ENCODE measurements at places on chromosomes 1 and 21.

DNA sequence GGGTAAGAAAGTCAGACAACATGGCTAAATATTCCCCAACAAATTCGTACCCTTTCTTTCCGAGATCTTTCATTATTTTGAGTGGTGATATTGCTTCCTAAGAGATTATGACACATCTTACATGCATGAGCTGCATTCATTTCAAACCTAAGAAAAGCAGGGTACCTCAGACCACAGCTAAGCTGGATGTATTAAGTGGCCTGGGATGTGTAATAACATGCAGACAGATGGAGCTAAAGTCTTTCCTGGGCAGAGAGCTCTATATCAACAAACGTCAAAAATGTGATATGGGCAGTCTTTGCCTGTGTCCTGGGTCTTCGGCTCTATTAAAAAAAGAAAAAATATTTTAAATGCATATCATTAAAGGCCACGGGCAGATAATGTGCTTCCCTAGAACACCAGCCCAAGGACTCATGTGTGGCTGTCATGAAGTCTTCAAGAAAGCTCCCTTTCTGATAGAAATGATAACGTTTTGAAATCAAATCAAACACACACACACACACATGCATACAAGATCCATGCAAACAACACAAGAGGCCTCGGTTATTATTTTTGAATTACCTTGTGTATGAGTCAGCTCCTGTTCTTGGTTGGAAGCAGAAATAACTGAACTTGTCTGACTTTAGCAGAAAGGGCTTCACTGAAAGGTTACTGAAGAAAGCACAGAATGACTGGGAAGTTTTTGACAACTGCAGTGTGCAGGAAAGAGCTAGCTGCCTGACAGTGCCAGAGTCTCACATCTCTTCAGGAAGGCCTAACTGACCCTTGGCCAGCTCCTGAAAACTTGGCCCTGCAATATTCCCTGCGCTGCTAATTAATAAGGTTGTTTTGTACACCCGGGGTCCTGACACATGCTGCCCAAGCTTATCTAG is 231.2 kb downstream of the DSCAM start:
- DNase-seq, result no peak

DNA sequence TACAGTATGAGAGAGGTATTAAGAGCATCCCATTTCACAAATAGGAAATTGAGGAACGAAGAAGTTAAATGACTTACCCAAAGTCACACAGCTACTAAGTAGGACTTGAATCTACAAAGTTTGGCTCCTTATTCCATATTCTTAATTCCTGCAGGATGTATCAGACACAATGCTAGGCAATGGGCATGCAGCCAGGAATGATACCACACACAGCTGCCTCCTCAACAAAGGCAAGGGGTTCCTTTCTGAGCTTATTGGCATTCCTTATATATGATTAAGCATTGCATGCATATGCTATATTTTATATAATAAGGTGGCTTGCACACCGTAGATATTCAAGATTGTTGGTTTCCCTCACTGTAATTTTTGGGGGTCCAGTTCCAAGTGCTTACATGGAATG is 34.2 kb upstream of the JUN start:
- DNase-seq, result no peak

DNA sequence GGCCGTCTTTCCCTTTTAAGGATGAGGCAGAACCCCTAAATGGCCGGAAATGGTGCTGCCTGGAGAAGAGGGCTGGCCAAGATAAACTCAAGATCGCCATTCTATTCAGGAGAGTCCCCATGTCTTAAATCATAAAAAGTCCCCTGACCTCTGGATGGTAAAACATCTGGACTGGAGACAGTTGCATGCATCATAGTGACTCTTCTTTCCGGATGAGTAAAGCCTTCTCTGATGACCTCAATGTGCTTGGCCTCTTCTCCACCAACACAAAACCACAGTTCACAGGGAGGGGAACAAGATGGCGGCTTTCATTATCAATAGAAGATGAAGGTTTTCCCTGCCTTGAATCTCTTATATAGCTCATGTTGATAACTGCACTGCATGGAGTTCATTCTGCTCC is 27.5 kb upstream of the H6PD start:
- no peak for DNase-seq

DNA sequence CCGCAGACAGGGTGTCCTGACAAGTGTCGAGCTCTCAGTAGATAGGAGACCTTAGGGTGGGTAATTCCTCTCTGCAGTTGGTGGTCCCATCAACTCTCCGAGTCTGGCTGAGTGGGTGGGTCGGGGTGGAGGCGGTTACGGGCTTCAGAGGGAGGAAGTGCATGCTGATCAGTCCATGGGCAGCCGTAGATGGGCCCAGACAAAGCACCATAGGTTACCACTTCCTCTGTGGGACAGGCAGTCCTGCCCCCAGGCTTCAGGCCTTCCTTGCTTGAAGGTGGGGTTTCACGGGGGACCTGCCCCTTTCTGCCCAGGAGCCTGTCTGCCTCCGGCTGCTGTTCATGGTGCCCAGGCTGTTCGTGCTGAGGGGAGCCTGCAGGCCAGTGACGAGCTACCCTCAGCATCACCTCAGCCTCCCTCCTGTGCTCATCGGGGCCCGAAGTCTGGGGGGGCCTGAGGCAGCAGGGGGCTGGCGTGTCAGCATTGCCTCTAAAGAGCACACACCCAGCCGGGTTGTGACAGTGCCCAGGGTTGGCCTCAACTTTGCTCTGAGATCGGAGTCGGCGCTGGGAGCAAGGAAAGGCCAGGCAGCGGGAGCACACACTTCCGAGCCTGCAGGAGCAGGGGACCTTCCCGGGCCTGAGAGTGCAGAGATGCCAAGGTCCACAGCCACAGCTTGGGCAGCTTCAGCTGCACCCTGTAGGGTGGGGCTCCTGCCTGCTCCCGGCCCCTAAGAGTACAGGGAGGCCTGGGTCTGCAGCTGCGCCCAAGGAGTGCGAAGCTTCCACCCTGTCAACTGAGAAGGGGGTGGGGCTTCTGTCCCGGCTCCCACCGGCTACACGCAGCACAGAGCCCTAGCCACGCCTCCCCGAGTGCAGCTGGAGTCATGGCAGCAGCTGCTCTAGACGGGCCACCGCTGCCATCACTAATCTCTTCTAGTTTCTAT is 225.4 kb upstream of the NRIP1 start:
- DNase-seq, result peak; percentile 5

DNA sequence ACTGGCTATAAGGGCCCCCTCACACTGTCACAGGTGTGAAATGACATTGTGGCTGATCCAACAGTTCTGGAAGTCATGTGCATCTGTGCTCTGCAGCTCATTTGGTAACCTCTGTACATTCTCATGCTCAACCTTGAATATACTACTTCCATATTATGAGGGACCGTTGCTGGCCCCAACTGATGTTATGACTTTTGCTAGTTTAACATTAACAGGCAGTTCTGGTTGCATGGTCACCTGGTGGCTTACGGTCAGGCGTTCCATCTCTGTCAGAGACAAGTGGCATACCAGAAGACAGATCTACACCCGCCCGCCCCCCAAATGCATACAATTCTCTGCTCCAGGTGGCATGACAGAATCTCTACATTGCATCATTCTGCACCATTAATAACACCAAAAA is 6.0 kb upstream of the DIP2A start:
- DNase-seq, result no peak

DNA sequence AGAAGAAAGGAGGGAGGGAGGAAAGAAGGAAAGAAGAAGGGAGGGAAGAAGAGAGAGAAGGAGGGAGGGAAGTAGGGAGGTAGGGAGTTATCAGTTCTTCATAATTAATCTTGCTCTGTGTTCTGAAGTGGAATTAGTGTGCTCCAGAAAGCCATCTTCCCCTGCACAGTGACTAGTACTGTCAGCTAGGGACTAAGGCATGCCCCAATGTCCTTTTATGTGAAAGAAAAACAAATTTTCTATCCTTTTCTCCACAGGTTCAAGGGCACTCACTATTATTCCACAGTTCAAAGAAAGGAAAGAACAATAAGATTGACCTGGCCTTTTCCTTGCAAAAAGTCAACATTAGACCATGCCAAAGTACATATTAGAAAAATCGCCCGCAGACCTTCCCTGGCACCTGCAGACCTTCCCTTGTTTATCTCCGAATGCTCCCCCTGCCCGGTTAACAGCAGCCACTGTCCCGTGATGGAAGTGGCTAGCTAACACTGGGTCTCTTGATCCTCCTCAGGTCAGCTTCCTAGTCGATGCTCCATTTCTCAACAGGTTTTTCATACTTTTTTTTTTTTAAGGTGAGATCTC is 107.2 kb upstream of the EDEM3 start:
- no peak for DNase-seq

GRCh38 chr1:62849031-62849430 is 65.1 kb downstream of the ATG4C start:
- DNase-seq, result no peak

DNA sequence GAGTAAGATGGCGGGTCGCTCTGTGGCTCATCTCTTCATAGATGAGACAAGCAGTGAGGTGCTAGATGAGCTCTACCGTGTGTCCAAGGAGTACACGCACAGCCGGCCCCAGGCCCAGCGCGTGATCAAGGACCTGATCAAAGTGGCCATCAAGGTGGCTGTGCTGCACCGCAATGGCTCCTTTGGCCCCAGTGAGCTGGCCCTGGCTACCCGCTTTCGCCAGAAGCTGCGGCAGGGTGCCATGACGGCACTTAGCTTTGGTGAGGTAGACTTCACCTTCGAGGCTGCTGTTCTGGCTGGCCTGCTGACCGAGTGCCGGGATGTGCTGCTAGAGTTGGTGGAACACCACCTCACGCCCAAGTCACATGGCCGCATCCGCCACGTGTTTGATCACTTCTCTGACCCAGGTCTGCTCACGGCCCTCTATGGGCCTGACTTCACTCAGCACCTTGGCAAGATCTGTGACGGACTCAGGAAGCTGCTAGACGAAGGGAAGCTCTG is 2.4 kb downstream of the TNFAIP8L2 start:
- DNase-seq, result no peak

- DNase-seq, result no peak
These were observed 59.0 kb upstream of the FGGY start for GRCh38 chr1:59237900-59238299.

- no peak for DNase-seq
These were observed 104.7 kb downstream of the JAK1 start for GRCh38 chr1:64861611-64862010.

GRCh38 chr1:42964044-42964812 is 5.6 kb upstream of the SLC2A1 start:
- no peak for DNase-seq

- no peak for DNase-seq
These were observed 31.4 kb upstream of the SLC35D1 start for GRCh38 chr1:67085326-67085725.

DNA sequence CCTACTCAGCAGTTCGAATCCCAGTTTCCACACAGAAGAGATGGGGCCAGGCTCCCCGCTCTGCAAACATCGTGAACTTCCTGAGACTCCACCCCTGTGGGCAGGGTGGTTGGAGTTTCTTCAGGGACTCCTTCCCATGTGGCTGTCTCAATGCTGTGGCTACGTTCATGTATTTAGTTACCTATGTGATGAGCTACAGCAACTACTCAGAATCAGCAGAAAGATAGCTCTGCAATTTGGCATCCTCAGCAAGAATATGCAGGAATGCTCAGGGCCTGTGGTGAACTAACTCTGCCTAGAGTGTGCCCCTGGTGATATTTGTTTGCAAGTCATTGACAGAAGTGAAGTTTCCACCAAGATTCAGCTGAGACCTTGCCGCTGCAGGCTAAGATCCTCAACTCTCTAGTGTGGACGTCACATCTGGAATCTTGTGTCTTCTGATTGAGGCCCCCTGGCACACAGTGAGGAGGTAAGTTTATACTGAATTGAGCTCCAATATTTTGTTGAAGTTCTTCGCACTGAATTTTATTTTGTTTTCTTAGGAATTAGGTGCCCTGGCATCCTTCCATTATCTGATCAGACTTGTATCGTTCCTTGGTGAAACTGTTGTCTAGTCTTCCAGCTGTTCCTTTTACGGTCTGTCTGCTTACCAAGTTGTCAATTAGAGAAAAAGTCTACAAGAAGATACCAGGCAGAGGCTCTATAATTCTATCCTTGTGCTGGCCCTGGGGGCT is 8.2 kb upstream of the GLRX2 start:
- no peak for DNase-seq

GRCh38 chr1:77398152-77398551 is 116.3 kb downstream of the AK5 start:
- no peak for DNase-seq

GRCh38 chr1:98949166-98949565 is 55.5 kb downstream of the PLPPR5 start:
- DNase-seq, result no peak

DNA sequence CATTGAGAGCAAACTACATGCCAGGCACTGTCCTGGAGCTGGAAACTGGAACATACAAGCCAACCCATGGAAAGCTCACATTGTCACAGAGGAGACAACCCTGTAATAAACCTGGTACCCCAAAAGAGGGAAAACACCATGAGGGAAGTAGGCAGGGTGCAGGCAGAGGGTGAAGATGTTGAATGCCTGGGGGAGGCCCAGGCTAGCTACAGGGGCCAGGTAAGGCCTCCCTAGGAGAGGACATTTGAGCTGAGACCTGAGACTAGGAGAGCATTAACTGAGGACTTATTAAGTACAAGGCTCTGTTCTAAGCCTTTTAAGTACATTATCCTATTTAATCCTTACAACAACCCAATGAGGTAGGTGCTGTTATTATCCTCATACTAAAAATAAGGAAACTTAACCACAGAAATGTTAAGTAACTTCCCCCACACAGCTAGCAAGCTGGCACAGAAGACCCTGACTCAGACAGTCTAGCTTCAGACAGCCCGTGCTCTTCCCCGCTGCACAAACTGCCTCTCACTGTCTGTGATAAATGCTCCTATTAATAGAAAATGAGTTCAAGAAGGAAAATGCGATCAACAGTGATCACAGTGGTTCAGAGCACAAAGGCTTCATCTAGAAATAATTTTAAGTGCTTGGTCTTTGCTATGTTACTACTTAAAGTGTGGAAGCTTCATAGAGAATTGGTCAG is 41.8 kb downstream of the ZNF281 start:
- DNase-seq, result no peak

DNA sequence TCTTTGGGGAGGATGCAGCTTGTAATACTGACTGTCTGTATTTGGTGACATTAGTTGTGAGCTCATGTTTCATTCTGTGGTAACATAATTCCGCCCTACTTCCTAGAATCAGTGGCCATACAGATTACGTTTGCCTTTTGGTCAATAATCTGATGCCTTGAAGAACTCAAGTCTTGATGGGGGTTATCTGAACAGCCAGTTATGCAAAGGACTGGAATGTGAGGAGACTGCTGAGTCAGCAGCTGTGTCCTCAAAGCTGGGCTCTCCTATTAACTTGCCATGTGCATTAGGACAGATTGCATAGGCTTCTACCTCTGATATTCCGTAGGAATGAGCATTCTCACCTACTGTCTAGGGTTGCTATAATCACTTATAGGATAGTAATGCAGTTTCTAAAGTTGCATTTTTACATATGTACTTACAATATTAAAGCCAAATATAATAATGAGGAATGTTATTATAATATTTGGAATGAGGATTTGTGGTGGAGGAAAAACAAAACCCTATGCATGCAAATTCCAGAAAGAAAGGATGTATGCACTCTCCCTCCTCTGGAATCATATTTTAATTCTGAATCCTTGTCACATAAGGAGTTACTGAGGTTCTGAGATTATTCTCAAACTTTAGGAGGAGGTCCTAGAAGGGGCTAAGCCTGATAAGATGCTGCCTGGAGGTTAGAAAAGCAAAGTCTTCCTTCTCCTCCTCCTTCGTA is 116.0 kb downstream of the NOS1AP start:
- DNase-seq, result no peak
